ENCODE measurements at places on chromosomes 13 and 19.

- no peak for DNase-seq
Observed at GRCh38 chr13:99868767-99869166, 102.8 kb downstream of the ZIC5 start.

- no peak for DNase-seq
Observed at GRCh38 chr13:37510441-37510840, 88.1 kb downstream of the POSTN start.

- DNase-seq = no peak
Observed at GRCh38 chr13:46593398-46593797, 40.4 kb downstream of the LRCH1 start.

GRCh38 chr19:12015015-12015752 lies 20.3 kb downstream of the ZNF433 start:
- DNase-seq = no peak

GRCh38 chr13:62879071-62879470 lies 1463.4 kb upstream of the PCDH20 start:
- DNase-seq = peak; percentile 49

DNA sequence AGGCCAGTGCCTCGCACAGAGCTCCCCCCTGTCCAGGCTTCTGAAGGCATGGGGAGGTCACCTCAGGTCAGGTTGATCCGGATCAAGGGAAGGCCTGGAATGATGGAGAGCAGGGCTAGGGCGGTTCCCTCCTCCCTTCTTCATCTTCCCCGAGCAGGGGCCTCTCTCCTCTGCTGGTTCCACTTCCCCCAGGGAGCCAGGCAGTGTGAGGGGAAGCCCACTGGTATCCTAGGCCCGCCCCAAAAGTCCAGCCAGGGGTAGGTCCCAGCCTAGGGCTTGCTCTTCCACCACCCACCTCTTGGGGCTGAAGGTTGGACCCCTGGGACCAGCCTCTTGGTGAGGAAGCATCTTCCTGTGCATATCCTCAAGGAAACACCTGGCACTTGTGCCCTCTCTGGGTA lies 16.4 kb upstream of the PRR19 start:
- DNase-seq = no peak

DNA sequence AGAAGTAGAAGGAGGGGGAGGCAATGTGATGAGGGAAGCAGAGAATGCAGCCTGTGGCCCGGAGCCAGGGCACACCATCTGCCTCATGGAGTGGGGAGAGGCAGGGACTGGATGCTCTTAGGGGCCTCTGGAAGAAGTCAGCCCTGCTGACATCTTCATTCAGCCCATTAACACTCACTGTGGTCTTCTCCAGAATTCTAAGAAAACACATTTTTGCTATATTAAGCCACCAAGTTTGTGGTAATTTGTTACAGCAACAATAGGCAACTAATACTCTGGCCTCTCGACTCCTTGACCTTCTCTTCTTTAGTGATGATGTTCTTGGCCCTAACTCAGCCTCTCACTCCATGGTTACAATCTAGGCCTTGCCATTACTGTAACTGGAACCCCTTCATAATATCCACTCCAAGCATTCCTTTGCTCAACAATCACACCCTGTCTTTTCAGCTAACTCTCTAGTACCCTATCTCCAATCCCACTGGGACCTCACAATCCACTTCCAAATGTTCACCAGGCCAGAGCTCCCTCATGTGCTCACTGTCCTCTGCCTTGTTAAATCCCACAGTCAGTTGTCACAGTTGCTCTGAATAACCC lies 98.5 kb downstream of the MIPEP start:
- DNase-seq = peak; percentile 95

- DNase-seq = no peak
Observed at GRCh38 chr13:45870232-45870631, 18.7 kb upstream of the SIAH3 start.

GRCh38 chr19:49741210-49741844 lies 21.8 kb downstream of the TSKS start:
- no peak for DNase-seq

DNA sequence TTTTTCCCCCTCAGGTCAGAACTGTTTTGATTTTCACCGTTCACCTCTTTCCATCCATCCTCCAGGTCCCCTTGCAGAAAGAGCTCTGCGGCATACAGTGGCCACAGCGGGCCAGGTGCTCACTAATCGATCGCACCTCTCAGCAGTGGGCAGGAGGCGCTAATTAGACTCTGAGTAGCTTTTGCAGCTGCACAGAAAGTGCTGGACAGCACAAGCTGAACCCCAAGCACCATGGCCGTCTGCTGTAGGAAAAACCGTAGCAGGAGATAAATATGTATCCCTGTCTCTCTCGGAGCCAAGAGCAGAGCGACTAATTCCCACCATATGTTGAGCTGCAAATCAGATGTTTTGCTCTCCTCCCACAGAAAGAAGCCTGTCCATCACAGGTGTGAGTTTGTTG lies 54.4 kb downstream of the PEX11G start:
- no peak for DNase-seq

- no peak for DNase-seq
Observed at GRCh38 chr13:94139393-94139995, 340.0 kb downstream of the DCT start.

GRCh38 chr19:38021352-38021751 lies 114.3 kb downstream of the SIPA1L3 start:
- DNase-seq = no peak

DNA sequence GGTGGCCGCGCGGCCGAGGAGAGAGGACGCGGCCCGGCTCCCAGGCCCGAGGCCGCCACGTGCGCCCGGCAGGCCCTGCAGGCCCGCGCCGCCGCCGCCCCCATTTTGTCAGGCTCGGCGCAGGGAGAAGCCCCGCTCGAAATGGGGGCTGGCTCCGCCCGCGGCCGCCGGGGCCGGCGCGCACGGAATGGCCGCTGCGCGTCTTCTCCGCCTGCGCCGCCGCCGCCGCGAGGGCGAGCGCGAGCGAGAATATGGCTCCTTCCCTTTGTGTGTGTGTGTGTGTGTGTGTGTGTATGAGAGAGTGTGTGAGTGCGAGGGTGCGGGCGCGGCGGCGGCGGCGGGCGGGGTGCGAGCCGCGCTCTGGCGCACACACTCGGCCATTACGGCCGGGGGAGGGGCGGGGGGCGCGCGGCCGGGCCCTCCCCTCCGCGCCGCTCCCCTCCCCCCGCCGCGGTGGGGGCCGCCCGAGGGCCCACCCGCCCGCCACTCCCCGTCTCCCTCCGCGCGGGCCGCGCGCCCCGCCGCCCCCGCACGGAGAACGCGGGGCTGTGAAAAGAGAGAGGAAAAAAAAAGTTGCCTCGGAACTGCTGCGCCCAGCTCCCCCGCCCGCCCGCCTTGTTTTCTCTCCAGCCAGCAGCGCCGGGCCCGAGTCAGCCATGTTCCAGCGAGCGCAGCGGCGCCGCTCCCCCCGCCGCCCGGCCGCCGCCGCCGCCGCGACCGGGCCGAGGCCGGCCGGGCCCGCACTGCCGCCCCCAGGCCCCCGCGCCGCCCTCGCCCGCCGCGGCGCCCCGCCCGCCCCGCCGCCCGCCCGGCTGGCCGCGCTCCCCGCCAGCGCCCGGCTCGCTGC lies 1.0 kb downstream of the HMGB1 start:
- DNase-seq = no peak

- DNase-seq = no peak
Observed at GRCh38 chr13:20672772-20673171, 30.7 kb upstream of the IL17D start.
